ENCODE measurements at places on chromosomes 5 and 9.
A peak's percentile ranks its signal among the peaks of the same experiment; 100 is the strongest.

GRCh38 chr5:80153586-80154126, 102.2 kb downstream of the SERINC5 start:
- no peak for DNase-seq

DNA sequence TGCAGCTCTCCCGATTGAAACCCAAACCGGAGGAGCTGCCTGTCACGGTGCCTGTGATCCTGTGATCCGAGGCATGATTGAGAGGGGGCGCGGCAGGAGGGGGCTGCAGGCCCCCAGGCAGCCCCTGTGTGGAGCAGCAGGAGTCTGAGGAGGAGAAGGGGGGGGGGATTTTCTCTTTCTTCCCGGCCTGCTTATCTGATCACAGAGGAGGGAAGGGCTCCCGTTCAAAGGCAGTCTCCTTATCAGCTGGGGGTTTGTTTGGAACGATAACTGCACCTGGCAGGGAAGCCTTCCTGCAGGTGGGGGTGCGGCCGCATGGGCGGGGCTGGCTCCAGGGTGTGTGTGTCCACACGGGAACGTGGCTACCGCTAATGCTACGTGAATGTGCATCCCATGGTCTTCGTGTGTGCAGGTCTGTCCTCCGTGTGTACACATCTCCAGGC, 38.4 kb downstream of the LMX1B start:
- DNase-seq, result no peak

DNA sequence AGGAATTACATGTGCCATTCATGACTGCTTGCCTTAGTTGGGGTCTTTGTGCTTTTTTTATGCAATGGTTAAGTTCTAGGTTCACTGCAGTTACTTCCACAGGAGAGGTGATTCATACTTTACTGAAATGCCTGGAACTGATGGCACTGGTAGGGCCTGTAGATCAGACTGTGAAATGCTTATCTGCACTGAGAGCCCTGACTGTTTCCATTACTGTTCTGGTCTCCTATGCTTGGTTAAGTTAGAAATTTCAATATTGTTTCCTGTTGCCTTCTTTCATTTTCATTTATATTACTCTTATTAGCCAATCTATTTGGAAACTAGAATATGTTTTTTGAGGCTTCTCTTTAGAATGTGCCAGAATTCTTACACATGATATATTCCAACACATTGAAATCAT, 484.1 kb upstream of the SEMA6A start:
- DNase-seq, result no peak

DNA sequence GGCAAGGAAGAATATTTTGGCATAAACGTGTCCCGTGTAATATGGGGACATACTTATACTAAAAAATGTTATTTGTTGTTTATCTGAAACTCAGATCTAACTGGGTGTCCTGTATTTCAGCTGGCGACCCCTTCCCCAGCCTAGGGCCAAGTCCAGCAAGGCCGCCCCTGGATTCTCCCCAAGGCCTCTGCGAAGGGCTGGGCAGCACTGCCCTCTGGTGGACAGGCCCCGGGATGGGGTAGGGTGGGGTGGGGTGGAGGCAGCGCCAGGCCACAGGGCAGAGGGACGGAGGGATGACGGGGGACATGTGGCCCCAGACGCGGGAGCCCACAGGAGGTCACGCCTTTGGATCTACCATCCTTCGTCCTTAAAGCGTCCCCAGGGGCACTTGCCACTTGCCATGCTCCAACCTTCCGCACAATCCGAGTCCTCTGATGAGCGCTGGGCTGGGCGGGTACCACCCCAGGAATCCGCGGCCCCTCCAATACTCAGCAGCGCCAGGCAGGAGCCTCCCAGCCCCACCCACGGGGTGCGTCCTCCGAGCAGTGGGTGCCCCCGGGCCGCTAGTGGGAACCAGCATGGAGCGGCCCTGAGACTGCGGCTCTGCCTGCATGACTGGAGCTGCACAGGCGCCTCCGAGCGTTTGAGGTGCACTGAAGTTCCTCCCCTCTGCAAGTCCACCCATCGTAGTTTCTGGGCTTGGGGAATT, 7.1 kb upstream of the AGPAT2 start:
- no peak for DNase-seq

DNA sequence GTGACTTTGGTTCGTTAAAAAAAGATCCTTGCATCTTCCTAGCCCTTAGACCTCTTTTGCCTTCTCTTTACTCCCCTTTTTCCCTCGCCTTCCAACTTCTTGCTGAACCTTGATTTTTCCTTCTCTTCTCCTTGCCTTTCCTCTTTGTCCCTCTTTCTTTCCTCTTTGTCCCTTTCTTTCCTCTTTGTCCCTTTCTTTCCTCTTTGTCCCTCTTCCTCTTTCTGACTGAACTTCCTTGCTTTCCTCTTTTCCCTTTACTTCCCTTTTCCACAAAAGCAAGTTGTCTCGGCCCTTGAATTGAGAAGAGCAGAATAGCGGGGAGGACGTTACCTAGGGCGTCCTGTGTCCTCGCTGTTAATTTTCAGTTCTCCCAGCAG, 1.4 kb upstream of the MLLT3 start:
- no peak for DNase-seq

GRCh38 chr9:9912459-9912858, 700.3 kb downstream of the PTPRD start:
- no peak for DNase-seq

- peak; percentile 73 for DNase-seq
Observed at GRCh38 chr9:35658137-35658967, at the start of gene CCDC107. TSS of gene CCDC107 (plus strand) at chr9:35658292. CDS start at chr9:35658380, 88 bp downstream.

DNA sequence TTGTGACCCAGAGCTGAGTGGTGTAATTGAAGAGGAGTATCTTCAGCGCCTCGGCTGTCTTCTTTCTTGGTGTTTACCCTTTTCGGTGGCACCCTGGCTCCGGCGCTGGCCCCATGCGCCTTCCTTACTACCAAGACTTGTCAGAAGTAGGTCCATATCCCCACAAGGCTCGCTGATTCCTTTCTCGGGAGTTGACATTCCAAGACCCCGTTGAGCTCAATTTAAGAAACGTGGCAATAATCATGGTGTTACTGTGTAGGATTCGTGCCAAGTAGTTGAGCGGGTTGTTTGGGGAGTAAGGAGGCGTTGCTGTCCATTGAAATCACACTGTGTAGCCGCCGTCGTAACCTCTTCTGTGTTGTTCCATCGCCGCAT, 795 bp downstream of the NDUFAF2 start:
- peak; percentile 42 for DNase-seq

DNA sequence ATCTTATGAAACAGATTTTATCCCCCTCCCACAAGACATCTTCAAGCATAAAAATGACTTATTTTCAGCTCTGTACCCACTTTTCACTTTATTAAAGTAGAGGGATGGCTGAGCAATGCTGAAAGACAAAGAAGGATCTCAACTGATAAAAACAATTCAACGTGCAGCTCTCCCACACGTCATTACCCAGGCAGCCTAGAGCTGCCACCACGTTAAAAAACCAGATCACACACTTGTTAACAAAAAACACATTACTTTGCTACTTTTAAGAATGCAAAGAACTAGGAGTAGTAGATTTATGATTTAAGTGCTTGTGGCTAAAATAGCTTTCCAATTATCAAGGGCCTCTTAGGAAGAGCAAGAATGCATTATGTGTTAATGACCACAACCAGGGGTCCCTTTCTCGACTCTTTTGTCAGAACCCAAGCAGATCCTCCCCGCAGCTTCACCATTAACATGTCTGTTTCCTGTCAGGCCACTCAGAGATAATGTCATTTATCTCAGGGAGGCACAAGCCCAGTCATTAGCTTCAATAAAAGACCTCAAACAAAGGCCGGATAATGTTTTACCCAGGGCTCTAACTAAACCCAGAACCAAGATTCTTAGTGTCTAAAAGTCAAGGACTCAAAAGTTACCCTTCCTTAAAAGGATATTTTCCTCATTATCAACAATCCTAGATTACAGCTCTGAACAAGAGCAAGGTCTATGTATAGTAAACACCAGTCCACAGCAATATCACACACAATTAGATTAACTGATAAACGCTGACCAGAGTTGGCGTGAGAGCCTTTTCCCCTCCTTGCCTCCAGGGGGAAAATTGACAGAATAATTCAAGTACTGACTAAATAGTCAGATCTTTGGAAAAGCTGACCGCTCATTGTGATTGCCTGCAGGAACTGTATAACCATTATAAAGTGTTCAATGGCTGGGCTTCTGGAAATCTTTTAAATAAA, 7.5 kb downstream of the ZNF608 start:
- DNase-seq, result no peak

DNA sequence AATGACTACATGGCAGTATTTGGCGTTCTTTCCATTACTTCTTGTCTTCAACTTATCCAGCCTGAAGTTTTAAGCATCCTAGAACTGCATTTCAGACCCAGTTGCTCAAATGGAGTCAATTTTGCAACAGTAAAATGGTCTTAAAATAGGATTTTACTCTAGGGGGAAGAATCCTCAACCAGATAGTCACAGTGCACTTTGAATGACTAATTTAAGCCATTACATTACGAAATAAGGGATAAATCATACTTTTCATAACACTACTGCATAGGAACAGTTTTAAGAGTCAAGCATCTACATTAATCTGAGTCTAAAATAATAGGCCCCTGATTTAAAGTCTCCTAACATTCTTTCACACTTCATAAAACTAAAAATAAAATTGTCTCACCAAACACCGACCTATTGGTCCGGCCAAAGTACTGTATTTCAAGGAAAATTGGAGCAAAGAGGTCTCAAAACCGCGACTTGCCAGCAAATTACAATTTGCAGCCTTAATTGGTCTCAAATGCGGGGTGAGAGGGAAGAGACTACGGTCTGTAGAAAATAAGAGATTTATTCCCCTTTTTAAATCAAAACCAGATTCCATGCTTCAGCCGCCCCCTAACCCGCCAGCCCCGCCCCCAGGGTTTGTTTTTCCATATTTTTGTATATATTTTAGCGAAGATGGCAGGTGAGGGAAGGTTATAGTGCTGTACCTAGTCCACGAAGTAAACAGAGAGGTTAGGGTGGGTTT, 1.2 kb upstream of the SMARCA2 start:
- no peak for DNase-seq

DNA sequence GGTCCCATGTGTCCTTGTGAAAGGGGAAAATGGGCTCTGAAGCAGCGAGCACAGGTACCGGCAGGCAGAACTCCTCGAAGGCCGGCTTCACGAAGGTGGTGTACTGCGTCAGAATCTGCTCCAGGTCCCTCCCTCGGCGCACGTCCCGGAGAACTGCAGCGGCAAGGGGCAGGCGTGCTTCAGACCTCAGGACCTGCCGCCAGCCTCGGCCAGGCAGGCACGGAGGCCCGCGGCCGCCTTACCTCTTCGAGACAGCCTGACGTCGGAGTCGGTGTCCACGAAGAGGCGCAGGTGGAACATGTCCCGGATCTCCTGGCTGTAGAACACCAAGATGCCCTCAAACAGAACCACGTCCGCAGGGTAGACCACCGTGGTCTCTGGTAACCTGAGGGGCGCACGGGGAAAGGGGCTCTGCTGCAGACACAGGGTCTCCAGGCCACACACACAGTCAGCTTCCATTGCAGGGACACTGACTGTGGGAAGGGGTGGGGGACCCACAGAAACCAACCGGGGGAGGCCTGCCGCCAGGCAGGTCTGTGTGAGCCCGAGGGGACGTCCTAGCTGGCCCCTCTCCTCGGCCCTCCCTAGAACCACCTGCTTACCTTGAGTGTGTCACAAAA, 2.1 kb downstream of the UCK1 start:
- DNase-seq, result no peak

- DNase-seq, result no peak
Observed at GRCh38 chr9:75369989-75370388, 281.7 kb downstream of the OSTF1 start.

DNA sequence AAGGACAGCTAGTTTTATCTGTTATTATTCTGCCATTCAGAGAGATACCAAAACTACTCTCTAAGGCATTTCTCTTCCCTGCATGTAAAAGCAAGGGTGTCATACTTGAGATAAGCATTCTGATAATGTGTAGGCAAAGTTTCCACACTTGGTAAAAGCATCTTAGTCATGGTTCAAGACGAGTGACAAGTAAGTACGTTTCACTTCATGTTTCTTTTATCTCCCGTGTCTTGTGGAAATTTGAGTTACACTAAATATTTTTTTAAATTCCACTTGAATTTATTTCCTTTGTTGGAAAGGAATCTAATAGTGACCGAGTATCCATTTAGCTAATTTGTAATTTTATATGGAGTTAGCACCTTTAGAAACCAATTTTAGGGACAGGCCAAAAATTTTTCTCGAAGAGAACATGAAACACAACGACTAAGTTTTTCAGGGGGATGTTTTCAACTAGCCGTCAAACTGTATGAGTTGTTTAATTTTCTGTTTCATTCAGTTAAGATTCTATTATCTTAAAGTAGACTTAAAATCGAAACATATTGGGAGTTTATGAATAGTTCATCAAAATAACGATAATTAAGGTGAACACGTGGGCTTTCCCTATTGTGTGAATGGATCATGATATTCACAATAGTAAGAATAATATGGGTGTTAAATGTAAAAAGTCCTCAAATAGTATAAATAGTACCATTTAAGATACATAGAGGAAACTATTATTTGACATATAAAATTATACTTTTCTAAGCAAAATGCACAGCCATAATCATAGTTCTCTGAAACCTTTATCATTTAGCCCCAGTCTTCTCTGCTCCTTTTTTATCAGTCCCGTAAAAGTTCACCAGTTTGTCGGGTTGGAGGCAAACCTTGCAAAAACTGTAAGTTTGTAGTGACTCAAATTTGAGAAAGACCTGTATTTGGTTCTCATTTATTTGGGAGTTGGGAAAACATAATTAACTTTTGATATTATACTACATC, 1.6 kb downstream of the RFESD start:
- DNase-seq, result no peak

- DNase-seq, result no peak
Observed at GRCh38 chr5:80976985-80977384, 16.8 kb downstream of the RASGRF2 start.

GRCh38 chr9:131416509-131416908, 22.6 kb downstream of the PRRC2B start:
- no peak for DNase-seq
